ENCODE measurements at places on chromosomes 12 and 14. TPM values are rescaled to one million over a fixed set of nuclear protein-coding genes. Genes with fewer than 3 reads are reported as not detected.

The BRAP gene
- 15.0 TPM for polyA plus RNA-seq

The AMDHD1 gene
- 2.7 TPM for polyA plus RNA-seq

The NPFF gene
- polyA plus RNA-seq = not detected

The FOXA1 gene
- polyA plus RNA-seq = 36.0 TPM

The GON7 gene
- 14.9 TPM for polyA plus RNA-seq

The KRT72 gene
- 2.0 TPM for polyA plus RNA-seq

The HCAR3 gene
- 0.82 TPM for polyA plus RNA-seq

The SYT1 gene
- polyA plus RNA-seq = 12.6 TPM

The C12orf54 gene
- polyA plus RNA-seq = not detected

GRCh38 chr12:125888921-125889320 is 823.7 kb downstream of the AACS start:
- no peak for DNase-seq

- DNase-seq = no peak
Measured at GRCh38 chr12:81120961-81121360, 43.1 kb downstream of the ACSS3 start.

DNA sequence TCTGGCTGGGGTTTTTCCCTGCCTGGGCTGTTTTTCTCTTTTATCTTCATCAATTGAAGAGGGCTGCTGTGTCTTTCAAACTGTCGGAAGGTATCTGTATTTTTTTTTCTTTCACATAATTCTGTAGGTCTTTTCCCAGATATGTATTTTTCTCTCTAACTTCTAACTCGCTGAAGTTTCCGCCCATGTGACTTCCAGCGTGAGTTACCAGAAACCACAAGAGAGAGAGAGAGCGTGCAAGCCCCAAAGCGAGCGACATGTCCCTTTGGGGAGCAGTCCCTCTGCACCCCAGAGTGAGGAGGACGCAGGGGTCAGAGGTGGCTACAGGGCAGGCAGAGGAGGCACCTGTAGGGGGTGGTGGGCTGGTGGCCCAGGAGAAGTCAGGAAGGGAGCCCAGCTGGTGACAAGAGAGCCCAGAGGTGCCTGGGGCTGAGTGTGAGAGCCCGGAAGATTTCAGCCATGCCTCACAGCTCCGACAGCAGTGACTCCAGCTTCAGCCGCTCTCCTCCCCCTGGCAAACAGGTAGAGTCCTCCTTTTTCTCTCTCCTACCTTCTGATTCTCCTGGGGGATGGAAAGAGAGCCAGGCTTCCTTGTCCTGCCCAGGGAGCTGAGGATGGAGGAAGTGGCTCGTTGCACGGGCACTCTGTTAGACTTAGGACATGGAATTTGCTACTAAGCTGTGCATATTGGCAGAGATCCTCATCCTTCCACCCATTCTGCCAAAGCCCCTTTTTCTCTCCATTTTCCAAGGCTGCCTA is at the start of gene BATF:
Gene BATF, plus strand, starts transcription at position 246 of the 759 bp plus-strand sequence. Its CDS starts 214 bp downstream, at position 460.
- DNase-seq = no peak

DNA sequence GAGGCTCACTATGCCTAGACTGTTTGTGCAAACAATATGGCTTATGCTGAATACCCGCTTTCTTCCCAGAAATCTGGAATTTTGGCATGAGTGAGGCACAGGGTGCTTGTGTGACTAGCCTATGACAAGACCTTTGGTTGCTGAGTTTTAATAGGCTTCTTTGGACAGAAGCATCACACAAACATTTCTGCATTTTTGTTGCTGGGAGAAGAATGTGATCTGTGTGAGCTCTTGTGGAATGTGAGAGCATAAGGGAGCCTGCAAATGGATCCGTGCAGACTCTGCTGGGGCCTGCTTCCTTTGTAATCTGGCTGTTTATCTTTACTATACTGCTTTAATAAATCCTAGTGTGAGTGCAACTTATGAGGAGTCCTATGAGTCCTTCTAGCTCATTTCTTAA is 83.0 kb upstream of the ZDHHC17 start:
- DNase-seq = no peak

GRCh38 chr14:54529811-54530210 is 20.1 kb downstream of the CGRRF1 start:
- DNase-seq = peak; percentile 36

- DNase-seq = no peak
Measured at GRCh38 chr12:129629901-129630300, 273.9 kb downstream of the TMEM132D start.

GRCh38 chr12:79891506-79892162 is 43.3 kb downstream of the PPP1R12A start:
- DNase-seq = no peak

GRCh38 chr12:8849876-8850275 is 27.5 kb downstream of the A2ML1 start:
- DNase-seq = no peak

GRCh38 chr12:12943586-12944260 is 8.2 kb downstream of the GPRC5D start:
- DNase-seq = no peak

DNA sequence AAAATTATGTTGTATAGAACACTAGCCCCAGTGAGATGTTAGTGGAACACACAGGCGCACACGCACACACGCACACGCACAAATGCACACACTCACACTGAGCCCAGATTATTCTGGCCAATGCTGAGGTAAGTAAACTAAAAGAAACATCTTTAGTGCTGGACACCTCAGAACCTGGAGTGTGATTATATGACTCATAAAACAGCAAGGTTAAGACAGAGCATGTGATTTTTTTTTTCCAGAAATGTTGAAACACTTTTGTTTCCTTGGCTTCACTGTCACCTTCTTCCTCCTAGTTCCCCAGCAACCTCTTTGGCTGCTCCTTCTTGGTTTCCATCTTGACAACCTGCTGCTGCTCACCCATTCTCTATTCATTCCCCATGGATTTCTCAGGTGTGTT is 141.0 kb upstream of the ALG10B start:
- DNase-seq = no peak

GRCh38 chr14:100861188-100861936 is 35.4 kb downstream of the MEG3 start:
- DNase-seq = no peak

DNA sequence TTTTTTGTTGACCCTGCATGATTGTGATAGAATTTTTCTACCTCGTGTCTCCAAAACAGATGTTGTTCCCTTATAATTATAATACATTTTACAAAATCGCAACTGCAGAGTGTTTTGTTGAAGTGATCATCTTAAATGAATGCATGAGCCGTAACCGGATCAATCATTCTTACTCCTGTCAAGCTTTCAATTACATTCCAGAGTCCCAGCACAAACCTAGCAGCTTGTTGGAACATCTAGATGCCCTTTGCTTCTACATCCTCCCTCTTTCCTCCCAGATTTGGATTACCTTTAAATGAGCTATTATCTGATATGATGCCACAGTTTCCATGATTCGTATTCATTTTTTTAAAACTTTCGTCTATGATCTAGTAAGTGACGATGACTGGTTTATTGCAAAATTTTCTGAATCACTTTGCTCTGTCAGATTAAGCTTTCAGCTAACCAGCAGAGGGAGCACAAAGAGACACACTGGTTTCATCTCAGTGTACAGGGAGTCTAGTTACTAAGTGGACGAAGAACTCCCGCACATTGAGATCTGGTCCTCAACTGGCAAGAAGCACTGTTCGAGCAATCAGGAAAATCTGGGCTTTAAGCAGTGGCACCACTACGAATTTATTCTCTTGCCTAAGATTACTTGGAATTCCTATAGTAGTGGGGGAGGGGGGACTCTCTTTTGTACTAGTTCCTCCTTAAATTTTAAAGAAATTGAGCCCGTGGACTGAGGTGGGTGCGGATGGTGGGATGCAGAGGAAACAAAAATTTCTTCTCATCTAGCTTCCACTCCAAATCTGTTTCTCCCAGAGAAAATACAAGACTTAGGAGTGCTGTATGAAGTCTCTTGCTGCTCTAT is 40.9 kb downstream of the TSHR start:
- DNase-seq = peak; percentile 12

DNA sequence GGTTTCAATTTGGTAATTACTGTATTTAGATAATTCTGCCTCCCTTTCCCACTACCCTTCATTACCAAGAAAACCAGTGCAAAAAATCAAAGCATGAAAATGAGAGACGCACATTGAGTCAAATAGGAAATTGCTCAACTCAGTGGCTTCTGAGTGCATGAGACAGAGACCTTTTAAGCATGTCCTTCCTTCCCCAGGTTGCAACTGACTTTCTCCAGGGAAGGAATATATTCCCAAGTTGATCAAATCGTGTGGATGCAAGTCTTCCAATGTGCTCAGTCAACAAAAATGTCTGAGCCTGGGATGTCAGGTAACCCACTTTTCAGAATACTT is 12.9 kb downstream of the BMP4 start:
- DNase-seq = no peak

Data from large intestine (tissue), 12 donors.